ENCODE measurements at places on chromosomes 5 and 9. TPM values are rescaled to one million over a fixed set of nuclear protein-coding genes. Genes with fewer than 3 reads are reported as not detected.

Gene ABLIM3
- 40.3 TPM for total RNA-seq

Gene ST6GALNAC4
- 32.0 TPM for total RNA-seq

Gene ZNF618
- 23.3 TPM for total RNA-seq

Gene DMRT2
- not detected for total RNA-seq

Gene NUTM2G
- total RNA-seq, result not detected

Gene SPINK4
- not detected for total RNA-seq

Gene FBN2
- 5.7 TPM for total RNA-seq

Gene PCDHAC2
- 0.32 TPM for total RNA-seq

Gene MYMK
- total RNA-seq, result not detected

Gene FAM151B
- total RNA-seq, result 1.9 TPM

Gene OTP
- total RNA-seq, result not detected

Gene GABRA6
- total RNA-seq, result not detected

Gene CDH18
- not detected for total RNA-seq

Gene HMCN2
- 0.19 TPM for total RNA-seq

Gene EXOSC2
- total RNA-seq, result 22.0 TPM

Gene SLC36A2
- not detected for total RNA-seq

Gene PRSS3
- 3.9 TPM for total RNA-seq

Gene CCDC180
- 0.32 TPM for total RNA-seq

Gene CRHBP
- 0.49 TPM for total RNA-seq

Gene PTGR1
- total RNA-seq, result 15.9 TPM

Gene ORM2
- total RNA-seq, result not detected

Gene LCN1
- total RNA-seq, result not detected

Gene IL4
- not detected for total RNA-seq

Gene LCN15
- total RNA-seq, result not detected

Gene SEMA6A
- 6.6 TPM for total RNA-seq

Gene NMUR2
- not detected for total RNA-seq

Gene PIP5KL1
- total RNA-seq, result 0.97 TPM

Gene PCDHA1
- total RNA-seq, result 0.13 TPM

Gene CATSPER3
- not detected for total RNA-seq

Gene MAP1B
- total RNA-seq, result 35.5 TPM

Gene CD74
- 5.7 TPM for total RNA-seq

Gene BTNL3
- total RNA-seq, result not detected

Gene RCL1
- total RNA-seq, result 11.3 TPM

Gene FAT2
- under 0.01 TPM for total RNA-seq

Gene KCNIP1
- 0.32 TPM for total RNA-seq

Gene LURAP1L
- total RNA-seq, result 11.3 TPM

Gene TMEM174
- total RNA-seq, result not detected

Gene SLC2A6
- total RNA-seq, result 40.0 TPM

Gene CAMSAP1
- total RNA-seq, result 11.5 TPM

Gene OR1J2
- not detected for total RNA-seq

Gene INSL6
- not detected for total RNA-seq

Gene ZNF483
- total RNA-seq, result 0.81 TPM

Gene SLCO6A1
- total RNA-seq, result not detected

Gene COL5A1
- total RNA-seq, result 7.4 TPM

Gene NPR3
- 0.13 TPM for total RNA-seq

Gene PRR16
- not detected for total RNA-seq

Gene SCGB3A1
- total RNA-seq, result 0.32 TPM

Gene SPATA31E1
- total RNA-seq, result not detected

Gene INSYN2B
- total RNA-seq, result 0.81 TPM

Gene ACOT12
- not detected for total RNA-seq

Gene KIF12
- total RNA-seq, result not detected

Gene HMMR
- 35.9 TPM for total RNA-seq

Gene PKD2L2
- total RNA-seq, result not detected

Gene SUSD3
- total RNA-seq, result 0.16 TPM

Gene SH3PXD2B
- total RNA-seq, result 22.9 TPM

Gene NR2F1-AS1
- total RNA-seq, result 3.7 TPM

Gene EGFLAM
- total RNA-seq, result 0.49 TPM

Gene PITX1
- total RNA-seq, result not detected

Data from bladder microvascular endothelial cell (primary cell).